Thyroid gland (tissue), 4 donors: ENCODE measurements at places on chromosomes 2 and 18. TPM values are rescaled to one million over a fixed set of nuclear protein-coding genes. Genes with fewer than 3 reads are reported as not detected.

IL36B gene
- total RNA-seq: not detected

MYCN gene
- total RNA-seq: 13.3 TPM

TXNDC2 gene
- not detected for total RNA-seq

- DNase-seq: no peak
- H3K4me1 ChIP-seq: no peaks in the 10 kb centered on the region
- no peak overlapping the region for H3K4me3 ChIP-seq
- H3K27ac ChIP-seq: no peak overlapping the region
Observed at GRCh38 chr2:23241121-23241520, 143.9 kb upstream of the KLHL29 start.

- no peaks in the 10 kb centered on the region for H3K36me3 ChIP-seq
- H3K4me1 ChIP-seq: no peaks in the 10 kb centered on the region
Observed at GRCh38 chr2:137770166-137770565, 194.1 kb upstream of the HNMT start.

DNA sequence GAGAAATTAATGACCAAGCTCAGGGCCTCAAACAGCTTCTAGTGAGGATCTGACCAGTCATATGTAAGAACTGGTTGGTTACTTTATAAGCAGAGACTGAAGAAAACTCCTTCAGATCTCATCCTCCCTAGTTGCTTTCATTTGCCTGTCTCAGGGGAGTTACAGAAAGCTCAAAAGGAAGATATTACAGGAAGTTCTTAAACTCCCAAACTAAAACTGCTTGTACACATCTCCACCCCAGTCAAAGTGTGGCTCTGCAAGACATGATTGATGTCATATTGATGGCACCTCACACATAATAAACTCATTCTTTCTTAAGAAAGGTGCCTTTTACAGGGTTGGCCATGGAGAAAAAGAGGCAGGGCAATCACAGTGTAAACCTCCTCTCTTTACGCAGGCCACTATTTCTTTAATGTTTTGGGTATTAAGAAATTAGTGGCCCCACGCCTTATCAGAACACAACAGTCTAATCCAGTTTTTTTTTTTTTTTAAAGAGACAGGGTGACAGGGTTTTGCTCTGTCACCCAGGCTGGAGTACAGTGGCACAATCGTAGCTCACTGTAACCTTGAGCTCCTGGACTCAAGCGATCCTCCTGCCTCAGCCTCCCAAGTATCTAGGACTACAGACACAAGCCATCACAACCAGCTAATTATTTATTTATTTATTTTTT, 62.6 kb upstream of the STK17B start:
- no peak overlapping the region for H3K4me3 ChIP-seq
- no peaks in the 10 kb centered on the region for H3K27me3 ChIP-seq
- H3K4me1 ChIP-seq: no peaks in the 10 kb centered on the region
- no peak for DNase-seq

DNA sequence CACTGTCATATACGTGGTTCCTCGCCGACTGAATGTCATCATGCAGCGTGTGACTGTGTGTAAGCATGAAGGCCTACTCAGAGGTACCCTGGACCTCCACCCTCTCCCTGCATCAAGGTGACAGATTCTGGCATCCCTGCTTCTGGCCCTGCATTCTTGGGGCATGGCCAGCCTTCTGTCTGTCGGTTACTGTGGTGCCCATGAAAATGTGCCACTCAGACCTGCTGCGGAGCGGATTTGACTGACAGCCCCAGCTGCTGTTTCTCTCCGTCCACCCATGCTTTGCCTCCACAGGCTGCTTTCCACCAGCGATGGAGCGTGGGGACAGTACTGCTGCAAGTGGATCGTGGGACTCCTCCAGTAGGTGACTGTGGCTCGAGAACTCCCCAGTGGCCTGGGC, 9.6 kb downstream of the TMEM177 start:
- H3K27ac ChIP-seq: no peak overlapping the region
- no peaks in the 10 kb centered on the region for H3K4me1 ChIP-seq
- DNase-seq: no peak
- H3K36me3 ChIP-seq: no peaks in the 10 kb centered on the region

DNA sequence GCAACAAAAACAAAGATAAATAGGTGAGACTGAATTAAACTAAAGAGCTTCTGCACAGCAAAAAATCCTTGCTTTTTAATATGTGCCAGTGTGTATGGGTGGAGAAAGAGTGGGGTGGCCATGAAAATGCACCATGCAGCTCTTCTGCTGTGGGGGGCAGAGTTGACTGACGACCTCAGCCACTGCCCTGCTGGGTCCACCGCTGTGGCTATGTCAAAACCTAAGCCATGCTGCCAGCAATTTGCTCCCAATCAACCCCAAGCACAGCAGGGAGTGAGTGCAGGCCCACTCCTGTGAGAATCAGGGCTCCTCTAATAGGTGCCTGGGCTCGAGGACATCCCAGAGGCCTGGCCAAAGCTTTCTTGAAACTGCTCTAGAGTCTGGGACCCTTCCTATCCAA, 235.6 kb upstream of the RBBP8 start:
- H3K4me3 ChIP-seq: no peak overlapping the region
- no peak for DNase-seq
- no peaks in the 10 kb centered on the region for H3K27me3 ChIP-seq
- H3K27ac ChIP-seq: no peak overlapping the region
- no peaks in the 10 kb centered on the region for H3K4me1 ChIP-seq
- no peaks in the 10 kb centered on the region for H3K36me3 ChIP-seq

DNA sequence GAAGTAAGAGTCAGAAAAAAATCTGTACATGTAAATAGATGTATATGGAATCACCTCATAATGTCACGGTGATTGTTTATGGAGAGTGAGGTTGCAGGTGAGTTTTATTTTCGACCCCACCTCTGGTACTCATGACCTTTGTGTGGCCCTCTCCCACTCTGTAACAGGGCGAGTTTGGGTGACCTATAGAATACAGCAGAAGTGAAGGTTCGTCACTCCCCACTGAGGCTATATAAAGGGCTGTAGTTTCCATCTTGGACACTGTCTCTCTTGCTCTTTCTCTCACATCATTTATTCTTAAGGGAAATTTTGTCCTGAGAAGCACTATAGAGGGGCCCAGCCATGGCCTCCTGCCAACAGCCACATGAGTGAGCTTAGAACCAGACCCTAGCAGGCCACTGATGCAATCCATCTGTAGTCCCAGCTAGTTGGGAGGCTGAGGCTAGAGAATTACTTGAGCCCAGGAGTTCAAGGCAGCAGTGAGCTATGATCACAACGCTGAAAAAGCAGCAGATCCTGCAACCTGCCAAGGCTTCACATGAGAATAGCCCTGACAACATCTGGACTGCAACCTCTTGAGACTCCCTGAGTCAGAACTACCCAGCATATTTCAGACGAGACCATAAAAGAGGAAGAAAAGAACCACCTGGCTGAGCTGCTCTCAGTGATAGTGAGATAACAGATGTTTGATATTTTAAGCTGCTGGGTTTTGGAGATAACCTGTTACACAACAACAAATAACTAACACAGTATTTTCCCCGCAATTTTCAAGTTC, 74.3 kb upstream of the SLC1A4 start:
- no peaks in the 10 kb centered on the region for H3K4me1 ChIP-seq
- no peak overlapping the region for H3K4me3 ChIP-seq
- DNase-seq: no peak
- no peaks in the 10 kb centered on the region for H3K27me3 ChIP-seq

GRCh38 chr2:100739735-100740432, 80.1 kb upstream of the NPAS2 start:
- H3K4me3 ChIP-seq: no peak overlapping the region
- no peak for DNase-seq
- H3K36me3 ChIP-seq: no peaks in the 10 kb centered on the region
- no peaks in the 10 kb centered on the region for H3K4me1 ChIP-seq

GRCh38 chr2:42569883-42570282, 1.5 kb downstream of the MTA3 start:
- peaks cover 2% of the 10 kb centered on the region for H3K36me3 ChIP-seq
- H3K4me3 ChIP-seq: no peak overlapping the region
- peaks cover 16% of the 10 kb centered on the region for H3K4me1 ChIP-seq
- H3K27me3 ChIP-seq: no peaks in the 10 kb centered on the region
- no peak for DNase-seq
- H3K27ac ChIP-seq: no peak overlapping the region

DNA sequence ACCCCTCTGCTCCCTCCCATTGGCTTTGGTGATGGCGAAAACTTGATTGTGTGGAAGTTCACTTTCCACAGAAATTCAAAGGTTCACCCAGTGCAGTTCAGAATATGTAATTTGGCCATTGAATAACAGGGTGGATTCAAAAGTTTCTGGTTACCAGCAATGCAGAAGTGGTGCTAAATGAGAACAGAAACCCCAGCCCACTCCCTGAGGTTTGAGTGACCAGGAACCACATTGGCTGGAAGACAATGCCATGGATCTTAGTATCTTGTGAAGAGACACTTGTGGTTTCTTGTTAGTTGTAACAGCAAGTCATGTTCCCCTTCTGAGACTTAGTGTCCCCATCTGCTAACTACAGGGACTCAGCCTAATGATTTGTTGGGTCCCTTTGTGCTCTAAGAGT, 49.8 kb downstream of the QPCT start:
- no peak overlapping the region for H3K4me3 ChIP-seq
- peaks cover 10% of the 10 kb centered on the region for H3K4me1 ChIP-seq
- no peaks in the 10 kb centered on the region for H3K36me3 ChIP-seq
- H3K27ac ChIP-seq: no peak overlapping the region
- no peaks in the 10 kb centered on the region for H3K27me3 ChIP-seq
